Psoas muscle (tissue), 8 donors: ENCODE measurements at places on chromosomes 5 and 9. TPM values are rescaled to one million over a fixed set of nuclear protein-coding genes. Genes with fewer than 3 reads are reported as not detected.

GRCh38 chr5:93676704-93677103, 64.7 kb downstream of the POU5F2 start:
- DNase-seq = no peak

- no peak for DNase-seq
These were observed 4.9 kb downstream of the HSPB3 start for GRCh38 chr5:54460181-54460919.

GRCh38 chr9:38232895-38233294, 159.6 kb upstream of the ALDH1B1 start:
- no peak for DNase-seq

- no peak for DNase-seq
These were observed 78.7 kb downstream of the CRB2 start for GRCh38 chr9:123434619-123435240.

DNA sequence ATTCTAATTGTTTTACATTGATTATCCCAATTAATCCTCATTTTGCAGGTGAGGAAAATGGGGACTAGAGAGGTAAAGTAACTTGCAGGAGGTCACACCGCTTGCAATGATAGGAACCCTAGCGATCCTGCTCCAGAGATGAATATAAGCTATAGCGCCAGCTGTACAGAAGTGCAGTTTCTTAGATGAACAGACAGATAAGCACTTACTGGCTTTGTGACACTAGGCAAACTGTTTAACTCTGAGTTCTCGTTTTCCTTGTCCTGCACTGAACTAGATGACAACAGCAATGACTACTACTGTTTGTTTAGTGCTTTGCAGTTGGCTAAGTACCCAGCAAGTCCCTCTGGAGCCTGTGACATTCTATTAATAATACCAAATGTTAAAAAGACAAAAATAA, 11.1 kb downstream of the LHX6 start:
- DNase-seq = no peak

- no peak for DNase-seq
These were observed 37.9 kb downstream of the TNFAIP8 start for GRCh38 chr5:119393746-119394145.

- no peak for DNase-seq
These were observed 138.7 kb downstream of the ALDH1A1 start for GRCh38 chr9:72814083-72814597.

DNA sequence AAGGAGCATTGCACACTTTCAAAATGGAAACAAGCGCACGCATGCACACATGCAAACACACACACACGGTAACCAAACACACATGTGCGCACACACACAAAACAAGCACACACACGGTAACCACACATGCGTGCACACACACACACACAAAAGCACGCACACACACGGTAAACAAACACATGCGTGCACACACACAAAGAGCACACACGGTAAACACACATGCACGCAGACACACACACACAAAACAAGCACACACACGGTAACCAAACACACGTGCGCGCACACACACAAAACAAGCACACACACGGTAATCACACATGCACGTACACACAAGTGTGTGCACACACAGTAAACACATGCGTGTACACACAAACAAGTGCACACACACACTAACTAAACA, 19.3 kb upstream of the SLC6A3 start:
- no peak for DNase-seq

FAM221B gene
- not detected for polyA plus RNA-seq
